ENCODE measurements at places on chromosomes 11 and 22.

- no peak for DNase-seq
Measured at GRCh38 chr11:111101881-111102280, 143.6 kb upstream of the POU2AF2 start.

DNA sequence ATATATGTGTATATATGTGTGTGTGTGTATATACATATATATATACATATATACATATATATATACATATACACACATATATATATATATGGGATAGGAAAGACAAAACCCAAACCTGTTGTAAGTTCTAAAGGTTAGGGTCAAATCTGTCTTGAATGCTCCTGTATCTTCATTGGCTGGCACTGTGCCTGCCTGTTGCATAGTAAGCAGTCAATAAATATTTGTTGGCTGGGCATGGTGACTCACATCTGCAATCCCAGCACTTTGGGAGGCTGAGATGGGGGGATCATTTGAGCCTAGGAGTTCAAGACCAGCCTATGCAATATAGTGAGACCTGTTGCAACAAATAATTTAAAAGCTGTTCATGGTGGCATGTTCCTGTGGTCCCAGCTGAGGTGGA is 205.4 kb downstream of the DBX1 start:
- DNase-seq = no peak

- DNase-seq = no peak
Measured at GRCh38 chr11:11478687-11479086, 125.6 kb upstream of the CSNK2A3 start.

- DNase-seq = peak; percentile 87
Measured at GRCh38 chr11:74004759-74005615, 3.9 kb downstream of the UCP3 start.

DNA sequence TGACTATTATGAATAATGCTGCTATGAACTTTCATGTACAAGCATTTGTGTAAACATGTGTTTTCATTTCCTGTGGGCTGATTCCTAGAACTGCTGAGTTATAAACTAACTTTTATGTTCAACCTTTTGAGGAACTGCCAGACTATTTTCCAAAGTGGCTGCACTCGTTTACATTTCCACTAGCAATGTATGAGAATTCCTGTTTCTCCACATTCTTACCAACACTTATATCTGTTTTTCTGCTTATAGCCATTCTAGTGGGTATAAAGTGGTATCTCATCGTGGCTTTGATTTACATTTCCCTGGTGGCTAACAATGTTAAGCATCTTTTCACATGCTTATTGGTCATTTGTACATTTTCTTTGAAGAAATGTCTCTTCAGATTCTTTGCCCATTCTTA is 35.2 kb upstream of the SCUBE2 start:
- peak; percentile 17 for DNase-seq

GRCh38 chr11:72972496-72973128 is 158.4 kb downstream of the ATG16L2 start:
- no peak for DNase-seq

GRCh38 chr22:40024201-40025061 is 29.7 kb downstream of the FAM83F start:
- peak; percentile 63 for DNase-seq

DNA sequence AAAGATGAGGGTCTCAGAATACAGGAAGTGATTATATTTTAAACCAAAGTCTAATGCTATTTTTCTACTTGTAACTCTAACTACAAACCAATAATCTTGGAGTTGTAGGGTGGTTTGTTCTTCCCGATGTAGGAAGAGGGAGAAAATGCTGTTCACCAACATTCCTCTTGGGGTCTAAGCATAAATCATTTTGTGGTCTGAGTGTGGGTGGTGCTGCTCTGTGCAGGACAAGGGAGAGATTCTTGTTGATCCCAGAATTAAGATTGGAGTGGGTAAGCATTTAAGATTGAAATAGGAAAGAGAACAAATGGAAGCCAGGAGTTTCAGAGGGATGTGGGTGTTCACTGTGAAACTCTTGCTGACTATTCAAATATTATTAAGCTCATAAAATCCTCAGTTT is 38.6 kb upstream of the MMP13 start:
- DNase-seq = no peak

DNA sequence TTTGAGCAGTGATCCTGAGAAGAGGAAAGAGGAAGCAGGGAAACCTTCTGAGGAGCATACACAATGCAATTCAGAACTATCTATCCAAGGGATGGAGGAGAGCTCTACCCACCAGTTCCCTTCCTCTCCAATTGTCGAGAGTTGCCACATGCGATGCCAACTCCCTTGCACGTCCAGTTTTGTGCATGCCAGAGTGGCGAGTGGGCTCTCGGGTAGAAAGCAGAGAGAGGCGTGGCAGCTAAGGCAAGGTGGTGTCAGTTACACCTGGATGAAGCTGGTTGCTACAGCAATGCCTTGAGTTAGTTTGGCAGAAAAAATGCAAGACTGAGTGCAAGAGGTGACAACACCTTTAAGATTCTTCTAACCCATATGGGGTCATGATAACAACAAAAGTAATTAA is 420.4 kb upstream of the CCDC90B start:
- DNase-seq = no peak

DNA sequence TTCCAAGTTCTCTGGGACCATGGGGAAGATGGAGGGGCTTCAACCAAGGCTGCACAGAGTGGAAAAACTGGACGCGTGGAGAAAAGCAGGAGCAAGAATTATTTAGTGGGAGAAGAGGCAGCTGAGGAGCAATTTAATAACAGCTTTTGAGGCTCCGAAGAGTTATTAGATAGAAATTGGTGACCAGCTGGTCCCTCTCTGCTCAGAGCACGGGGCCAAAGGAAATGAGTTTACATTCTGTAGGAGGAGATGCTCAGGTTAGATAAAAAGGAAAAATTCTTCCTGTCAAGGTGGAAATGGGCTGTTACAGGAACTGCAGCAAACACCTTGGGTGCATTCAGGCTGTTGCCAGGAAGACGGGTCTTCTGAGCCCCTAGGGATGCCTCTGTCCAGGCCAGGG is 47.0 kb upstream of the GALNT18 start:
- no peak for DNase-seq

DNA sequence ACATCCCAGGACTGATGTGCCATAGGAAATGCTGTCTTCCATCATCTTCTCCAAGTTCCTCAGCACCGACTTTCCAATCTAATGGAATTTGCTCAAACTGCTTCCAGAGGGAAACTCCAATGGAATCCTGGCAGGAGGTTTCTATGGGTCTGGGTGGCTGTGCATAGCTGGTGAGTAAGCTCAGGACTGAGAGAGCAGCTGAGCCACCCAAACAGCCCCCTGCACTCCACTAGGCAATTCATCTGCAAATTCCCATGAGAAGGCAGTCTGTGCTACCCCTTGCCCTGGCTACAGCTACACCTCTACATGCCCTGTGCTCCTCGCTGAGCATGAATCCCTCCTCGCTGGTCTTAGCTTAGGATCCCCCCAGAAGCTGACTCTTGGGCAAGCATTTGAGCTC is 127.9 kb upstream of the CSNK2A3 start:
- no peak for DNase-seq

- no peak for DNase-seq
Measured at GRCh38 chr11:70517988-70518907, 119.9 kb downstream of the CTTN start.

GRCh38 chr11:27194976-27195375 is 154.4 kb downstream of the BBOX1 start:
- DNase-seq = no peak

DNA sequence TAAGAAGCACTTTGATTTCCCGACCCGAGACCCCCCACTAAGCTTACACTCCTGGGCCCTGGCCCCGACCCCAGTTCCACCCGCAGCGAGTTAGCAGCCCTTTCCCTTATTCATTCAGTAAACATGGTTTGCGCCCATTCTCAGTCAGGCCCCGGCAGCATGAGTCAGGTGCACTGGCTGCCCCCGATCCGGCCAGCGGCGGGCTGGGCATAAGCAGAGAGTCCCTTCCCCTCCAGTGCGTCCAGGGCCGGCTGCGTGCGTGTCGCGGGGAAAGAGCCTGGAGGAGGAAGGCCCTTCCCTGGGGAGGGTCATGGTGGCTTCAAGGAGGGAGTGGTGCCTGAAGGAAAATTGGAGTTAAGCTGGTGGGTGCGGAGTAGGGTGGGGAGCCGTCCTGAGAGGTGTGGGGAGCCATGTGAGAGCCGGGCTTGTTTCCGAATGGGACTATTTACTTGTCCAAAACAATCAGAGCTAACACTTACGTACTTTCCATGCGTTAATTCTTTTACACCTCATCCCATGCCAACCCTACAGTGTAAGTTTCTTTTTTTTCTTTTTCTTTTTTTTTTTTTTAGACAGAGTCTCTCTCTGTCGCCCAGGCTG is 657 bp downstream of the IGHMBP2 start:
- peak; percentile 2 for DNase-seq

GRCh38 chr11:43010042-43010441 is 301.8 kb upstream of the API5 start:
- DNase-seq = no peak

DNA sequence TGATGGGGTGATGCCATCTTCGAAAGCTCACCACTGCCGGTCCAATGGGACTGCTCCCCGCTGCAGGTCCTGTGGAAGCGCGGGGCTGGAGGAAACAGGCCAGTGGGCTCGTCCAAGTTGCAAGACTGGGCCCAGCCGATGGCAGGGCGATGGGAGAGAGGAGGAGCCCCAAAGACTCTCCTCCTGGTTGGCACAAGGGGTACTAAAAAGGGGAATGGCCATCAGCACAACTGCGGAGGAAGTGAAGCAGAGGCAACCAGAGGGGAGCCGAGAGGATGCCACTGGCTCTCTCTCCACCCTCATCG is 357.1 kb downstream of the SHANK2 start:
- no peak for DNase-seq

- no peak for DNase-seq
Measured at GRCh38 chr11:111733611-111734088, 32.5 kb downstream of the PPP2R1B start.

GRCh38 chr11:37558619-37559210 is 960.7 kb upstream of the RAG2 start:
- DNase-seq = no peak

DNA sequence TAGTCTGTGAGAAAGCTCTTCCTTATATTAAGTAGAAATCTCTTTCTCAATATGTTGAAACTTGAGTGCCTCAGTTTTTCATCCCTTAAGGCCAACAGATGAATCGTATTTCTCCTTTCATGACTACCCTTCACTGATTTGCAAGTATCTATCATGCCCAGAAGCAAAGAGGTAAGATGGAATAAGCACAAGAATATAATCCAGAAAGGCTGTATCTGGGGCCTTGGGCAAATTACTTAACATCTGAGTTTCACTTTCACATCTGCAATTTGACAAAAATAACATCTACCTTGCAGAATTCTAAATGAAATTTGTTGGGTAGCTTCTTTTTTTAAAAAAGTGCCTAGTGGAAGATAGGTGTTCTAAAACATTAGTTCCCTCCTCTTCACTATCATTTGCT is 552.4 kb upstream of the ANO5 start:
- no peak for DNase-seq

DNA sequence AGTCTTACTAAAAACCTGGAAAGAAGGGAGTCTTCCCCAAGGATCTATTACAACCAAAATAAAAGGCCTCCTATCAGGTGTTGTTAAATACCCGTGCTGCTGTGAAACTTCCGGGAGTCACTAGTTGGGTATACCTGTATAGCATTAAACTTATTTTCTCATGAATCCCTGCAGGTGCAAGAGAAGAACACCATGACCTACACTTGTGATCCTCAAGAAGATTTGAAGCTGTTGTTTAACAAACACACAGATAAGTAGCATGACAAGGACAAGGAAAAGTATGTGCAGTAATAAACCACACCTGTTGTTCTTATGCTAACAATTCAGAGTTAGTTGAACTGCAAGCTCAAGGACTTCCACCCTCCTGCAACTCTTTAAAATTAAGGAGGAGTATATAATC is 12.0 kb downstream of the OR4C45 start:
- no peak for DNase-seq

DNA sequence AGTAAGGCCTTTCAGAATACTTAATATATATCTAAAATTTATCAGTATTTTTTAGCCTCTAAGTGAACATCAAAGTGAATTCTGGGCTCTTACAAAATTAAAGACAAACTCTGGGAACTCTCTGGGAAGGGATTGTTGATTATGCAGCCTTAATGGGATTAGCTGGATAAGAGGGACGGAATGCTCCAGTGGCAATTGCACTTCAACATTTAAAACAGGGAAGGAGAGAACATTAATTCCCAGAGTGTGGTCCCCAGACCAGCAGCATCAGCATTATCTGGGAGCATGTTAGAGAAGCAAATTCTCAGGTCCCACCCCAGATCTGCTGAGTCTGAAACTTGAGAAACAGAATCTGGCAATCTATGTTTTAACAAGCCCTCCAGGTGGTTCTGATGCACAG is 46.5 kb downstream of the POLD3 start:
- no peak for DNase-seq

GRCh38 chr11:108906329-108906728 is 241.5 kb downstream of the DDX10 start:
- DNase-seq = no peak

- no peak for DNase-seq
Measured at GRCh38 chr11:45361551-45361950, 75.4 kb upstream of the SYT13 start.

DNA sequence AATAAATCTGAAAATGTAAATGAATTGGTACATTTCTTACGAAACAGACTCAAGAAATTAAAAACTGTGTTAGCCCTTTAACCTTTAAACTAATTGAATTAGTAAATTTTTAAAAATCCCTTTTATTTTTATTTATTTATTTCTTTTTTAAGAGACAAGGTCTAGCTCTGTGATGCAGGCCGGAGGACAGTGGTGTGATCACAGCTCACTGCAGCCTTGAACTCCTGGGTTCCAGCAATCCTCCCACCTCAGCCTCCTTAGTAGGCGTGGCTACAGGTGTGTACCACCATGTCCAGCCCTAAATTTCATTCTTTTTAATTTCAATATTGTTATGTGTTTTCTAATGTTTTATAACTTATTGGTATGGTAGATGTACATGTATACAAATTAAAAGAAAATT is 72.6 kb downstream of the MYEOV start:
- no peak for DNase-seq

GRCh38 chr11:103936059-103936458 is 100.4 kb upstream of the DDI1 start:
- no peak for DNase-seq

GRCh38 chr22:21937821-21938070 is 14.9 kb downstream of the PPM1F start:
- DNase-seq = no peak

GRCh38 chr11:70414341-70415100 is 16.2 kb downstream of the CTTN start:
- DNase-seq = no peak

GRCh38 chr11:118649941-118650340 is 29.5 kb downstream of the TREH start:
- no peak for DNase-seq

GRCh38 chr11:121456816-121457431 is 4.2 kb upstream of the SORL1-AS1 start:
- no peak for DNase-seq

- no peak for DNase-seq
Measured at GRCh38 chr11:29606330-29607031, 410.3 kb downstream of the KCNA4 start.

GRCh38 chr11:20337526-20338154 is 25.9 kb upstream of the HTATIP2 start:
- DNase-seq = peak; percentile 2
